CD14-positive monocyte (primary cell): ENCODE measurements at places on chromosomes 7 and 10. TPM values are rescaled to one million over a fixed set of nuclear protein-coding genes. Genes with fewer than 3 reads are reported as not detected.

DNA sequence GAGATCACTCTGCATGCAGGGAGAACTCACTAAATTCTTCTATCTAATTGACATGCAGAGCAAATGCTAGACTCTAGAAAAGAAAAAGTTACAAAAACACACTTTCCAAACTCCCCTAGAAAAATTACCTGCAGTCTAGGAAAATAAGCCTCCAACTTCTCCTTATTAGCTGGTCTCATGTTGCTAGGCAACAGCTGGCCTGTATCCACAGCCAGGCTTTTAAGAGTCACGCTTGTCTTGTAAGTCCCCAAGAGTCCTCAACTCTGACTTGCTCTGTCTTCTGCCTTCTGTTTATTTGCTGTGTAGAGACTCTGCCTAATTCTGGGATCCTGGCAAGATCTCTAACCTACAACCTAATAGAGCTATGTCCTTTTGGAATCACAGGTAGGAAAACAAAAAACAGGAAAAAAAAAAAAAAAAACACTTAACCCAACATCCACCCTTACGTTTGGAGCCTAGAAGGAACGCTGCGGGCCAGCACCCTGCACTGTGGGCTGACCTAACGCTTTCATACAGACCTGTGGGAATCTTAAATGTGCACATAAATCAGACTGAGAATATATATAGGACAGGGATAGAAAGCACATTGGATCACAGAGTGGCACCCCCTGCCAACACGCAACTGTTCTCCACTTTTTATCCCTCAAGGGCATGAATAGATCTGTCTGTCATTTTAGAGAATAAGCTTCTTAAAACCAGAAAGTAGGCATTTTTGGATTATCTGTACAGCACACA is 117.0 kb upstream of the PTPRZ1 start:
- no peak for DNase-seq

DNA sequence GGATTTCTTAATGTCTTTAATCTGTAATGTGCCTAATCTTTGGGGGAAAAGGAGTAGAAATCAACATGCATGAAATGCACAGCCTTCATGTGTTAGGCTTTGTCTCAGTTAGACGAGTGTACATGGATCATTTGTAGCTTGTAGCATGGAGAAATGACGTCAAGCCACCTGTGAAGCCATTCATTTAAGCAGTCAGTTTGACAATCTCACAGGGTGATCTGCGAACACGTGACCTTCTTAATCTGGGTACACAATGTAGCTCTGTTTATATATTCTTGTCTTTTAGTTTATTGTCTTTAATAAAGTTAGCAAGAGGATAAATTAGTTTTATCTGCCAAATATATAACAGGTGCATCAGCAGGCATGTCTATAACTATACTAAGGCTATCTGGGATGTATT is 351.9 kb upstream of the LRGUK start:
- DNase-seq = no peak

DNA sequence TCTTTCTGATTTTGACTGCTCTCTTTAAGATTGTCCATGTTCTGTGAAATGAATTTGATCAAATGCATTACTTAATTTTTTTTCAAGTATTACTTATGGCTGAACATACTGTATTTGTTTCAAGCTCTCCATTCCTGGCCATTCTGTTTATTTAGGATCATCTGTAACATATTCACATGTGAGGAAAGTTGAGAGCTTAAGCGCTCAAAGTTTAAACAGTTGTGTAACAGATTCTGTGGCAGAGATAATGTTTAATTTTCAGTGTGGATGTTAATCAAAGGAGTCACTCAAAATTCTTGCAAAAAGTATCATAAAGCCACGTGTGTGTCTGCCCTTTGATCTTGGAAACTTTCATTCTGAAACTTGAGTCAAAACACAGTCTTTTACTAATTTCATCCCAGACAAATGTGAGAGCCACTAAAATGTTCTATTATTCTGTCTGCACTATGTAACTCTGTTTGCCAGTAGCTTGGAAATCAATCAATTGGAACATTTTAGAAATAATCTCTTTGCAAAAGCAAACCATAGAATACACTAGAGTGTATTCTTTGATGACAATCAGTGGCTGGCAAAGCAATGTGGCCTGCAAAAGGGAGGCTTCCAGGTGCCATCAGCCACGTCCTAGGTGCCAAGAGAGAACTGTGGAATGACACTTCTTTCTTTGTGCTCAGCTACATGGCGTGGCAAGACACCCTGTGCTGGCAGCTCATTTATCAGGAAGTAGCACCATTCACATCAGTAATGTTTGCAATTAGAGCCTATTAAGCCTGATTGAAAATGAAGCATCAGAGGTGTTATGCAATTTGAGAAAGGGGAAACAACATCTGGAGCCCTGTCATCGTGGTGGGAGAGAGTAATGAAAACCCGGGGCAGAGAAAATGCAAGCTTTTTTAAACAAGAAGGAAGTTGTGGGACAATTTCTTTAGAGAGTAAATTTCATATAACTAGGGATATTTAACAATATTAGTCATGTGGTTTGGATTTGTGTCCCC is 40.9 kb downstream of the ARL5B start:
- peak; percentile 30 for DNase-seq

ASL gene
- 29.7 TPM for polyA plus RNA-seq
